ENCODE measurements at places on chromosomes 1 and 21. TPM values are rescaled to one million over a fixed set of nuclear protein-coding genes. Genes with fewer than 3 reads are reported as not detected.

TTC39A gene
- total RNA-seq = 21.3 TPM

ADAMTS1 gene
- 55.6 TPM for total RNA-seq

AMIGO1 gene
- 0.92 TPM for total RNA-seq

VWA5B1 gene
- total RNA-seq = not detected

KDM5B gene
- total RNA-seq = 18.6 TPM

TRPM2 gene
- 1.7 TPM for total RNA-seq

TNFRSF4 gene
- total RNA-seq = 0.36 TPM

SELE gene
- total RNA-seq = not detected

PRRC2C gene
- 53.0 TPM for total RNA-seq

SMPDL3B gene
- total RNA-seq = 17.2 TPM

TMCO4 gene
- 20.0 TPM for total RNA-seq

SLC2A5 gene
- total RNA-seq = not detected

LENEP gene
- total RNA-seq = not detected

TNFRSF14 gene
- total RNA-seq = 2.7 TPM

ADORA3 gene
- total RNA-seq = not detected

NPR1 gene
- total RNA-seq = 0.92 TPM

AGT gene
- 0.07 TPM for total RNA-seq

MIXL1 gene
- total RNA-seq = not detected

ESPN gene
- not detected for total RNA-seq

MPZ gene
- 1.2 TPM for total RNA-seq

ODR4 gene
- total RNA-seq = 8.9 TPM

LELP1 gene
- total RNA-seq = not detected

TAL1 gene
- 0.69 TPM for total RNA-seq

CRB1 gene
- total RNA-seq = 0.06 TPM

CTSK gene
- total RNA-seq = 2.0 TPM

NT5C1A gene
- total RNA-seq = not detected

HRNR gene
- not detected for total RNA-seq

C8B gene
- not detected for total RNA-seq

CRNN gene
- not detected for total RNA-seq

HCRTR1 gene
- total RNA-seq = not detected

HAO2 gene
- total RNA-seq = not detected

THEM5 gene
- total RNA-seq = not detected

NGF gene
- total RNA-seq = 2.0 TPM

INAVA gene
- total RNA-seq = 84.0 TPM

CTSE gene
- total RNA-seq = not detected

NBPF6 gene
- total RNA-seq = not detected

RPE65 gene
- total RNA-seq = not detected

TCP10L gene
- total RNA-seq = under 0.01 TPM

ZNF593OS gene
- total RNA-seq = not detected

NEK2 gene
- total RNA-seq = 36.4 TPM

HCN3 gene
- 8.1 TPM for total RNA-seq

OLFML3 gene
- total RNA-seq = 0.12 TPM

SYCP1 gene
- not detected for total RNA-seq

VSIG8 gene
- not detected for total RNA-seq

DYNLT5 gene
- total RNA-seq = not detected

KRTAP13-2 gene
- not detected for total RNA-seq

TIPRL gene
- 23.8 TPM for total RNA-seq

AIRE gene
- not detected for total RNA-seq

GGPS1 gene
- 17.1 TPM for total RNA-seq

PGBD5 gene
- total RNA-seq = 12.9 TPM

Data from epithelial cell of proximal tubule (primary cell).